A549 treated with AZD2906 at 1 μM for 4 hours (cell line): ENCODE measurements at places on chromosomes 3 and 15. TPM values are rescaled to one million over a fixed set of nuclear protein-coding genes. Genes with fewer than 3 reads are reported as not detected.

The PRR20G gene
- total RNA-seq, result 1.4 to 2.8 TPM (median 2.6 TPM) in 5 replicates

The TTC21A gene
- total RNA-seq, result 1.2 to 2.8 TPM (median 2.1 TPM) in 5 replicates

The SH2D7 gene
- total RNA-seq, result not detected in 5 replicates

The CCDC33 gene
- total RNA-seq, result 6.3 to 7.5 TPM (median 7.4 TPM) in 5 replicates

The AADACL2 gene
- total RNA-seq, result not detected in 5 replicates
